ENCODE measurements at places on chromosomes 6 and 20.

- no peak for DNase-seq
Measured at GRCh38 chr20:32972181-32973076, 31.8 kb downstream of the SUN5 start.

GRCh38 chr6:52020945-52021570 is 66.4 kb downstream of the PKHD1 start:
- no peak for DNase-seq

DNA sequence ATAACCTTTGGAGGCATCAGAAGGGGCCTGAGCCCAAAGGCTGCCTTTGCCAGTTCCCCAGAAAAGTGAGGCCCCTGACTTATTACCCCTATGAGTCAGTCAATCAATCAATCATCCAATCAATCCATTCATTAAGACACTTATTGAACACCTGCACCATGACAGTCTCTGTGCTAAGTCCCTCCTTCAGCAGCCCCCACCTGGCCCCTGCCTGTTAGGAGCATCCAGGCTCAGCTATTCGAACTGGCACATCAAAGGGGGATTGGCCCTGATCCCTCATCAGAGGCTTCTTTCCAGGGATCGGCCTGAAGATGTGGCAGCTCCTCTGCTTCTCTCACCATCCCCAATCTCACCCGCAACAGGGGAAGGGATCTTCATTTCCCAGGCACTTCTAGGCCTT is 27.7 kb upstream of the VEGFA start:
- no peak for DNase-seq

GRCh38 chr6:153062516-153062915 is 60.0 kb upstream of the MTRF1L start:
- no peak for DNase-seq

DNA sequence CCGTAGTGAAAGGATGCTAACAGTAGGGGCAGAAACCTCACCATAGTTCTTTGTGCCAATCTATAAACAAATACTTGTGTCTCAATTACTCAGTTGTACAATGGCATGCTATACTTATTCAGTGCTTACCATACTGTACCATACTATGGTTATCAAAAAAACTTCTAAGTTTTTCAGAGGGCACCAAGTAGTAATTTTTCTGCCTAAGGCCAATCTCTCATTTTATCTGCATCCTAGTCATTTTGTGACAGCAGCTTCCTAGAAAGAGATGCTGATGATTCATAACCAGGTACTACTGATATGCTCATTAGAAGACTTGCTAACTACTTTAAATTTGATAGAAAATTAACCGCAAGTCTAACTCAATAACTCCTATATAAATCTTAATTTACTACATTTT is 42.9 kb downstream of the TMEM244 start:
- DNase-seq = no peak

DNA sequence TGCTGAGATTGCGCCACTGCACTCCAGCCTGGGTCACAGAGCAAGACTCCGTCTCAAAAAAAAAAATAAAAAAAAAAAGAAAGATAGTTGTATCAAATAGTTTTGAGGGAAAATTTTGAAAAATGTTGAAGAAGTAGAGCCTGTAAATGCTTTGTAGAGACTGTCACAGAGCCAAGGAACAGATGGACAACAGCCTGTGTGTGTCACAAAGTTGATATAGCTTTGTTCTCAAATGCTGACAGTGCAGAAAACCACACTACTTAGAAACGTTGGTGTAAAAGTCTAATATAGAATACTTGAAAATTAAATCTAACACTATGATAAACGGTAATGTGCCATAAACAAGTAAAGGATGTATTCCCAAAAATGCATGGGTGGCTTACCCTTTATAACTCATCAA is 25.4 kb downstream of the PTK7 start:
- DNase-seq = no peak

DNA sequence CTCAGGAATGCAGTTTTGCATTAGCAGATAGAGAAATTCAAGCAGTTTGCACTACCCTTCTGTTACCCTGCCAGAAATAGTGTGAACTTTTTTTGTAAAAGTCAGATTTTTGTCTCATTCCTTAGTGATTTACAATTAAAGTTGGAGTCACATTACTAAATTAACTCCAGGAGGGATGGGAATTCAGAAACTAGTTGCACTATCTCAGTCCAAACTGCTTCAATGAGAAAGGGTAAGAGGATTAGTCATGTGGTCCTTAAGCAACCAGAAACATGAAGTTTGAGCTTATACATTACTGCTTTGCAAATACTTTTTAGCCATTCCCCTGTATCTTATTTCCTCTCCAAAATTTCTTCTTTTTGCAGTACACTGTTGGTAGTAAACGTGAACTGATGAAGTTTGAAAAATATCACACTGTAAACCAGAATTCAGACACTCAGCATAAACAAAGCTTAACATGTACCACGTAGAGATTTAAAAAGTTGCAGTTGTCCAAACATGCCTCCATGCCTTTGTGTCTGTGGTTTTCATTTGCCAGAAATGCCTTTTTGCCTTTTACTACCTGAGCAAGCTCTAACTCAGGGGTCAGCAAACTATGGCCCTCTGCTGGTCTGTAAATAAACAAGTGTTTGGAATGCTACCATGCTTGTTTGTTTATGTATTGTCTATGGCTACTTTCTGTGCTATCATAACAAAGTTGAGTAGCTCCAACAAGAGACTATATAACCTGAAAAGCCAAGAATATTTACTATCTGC is 49.7 kb downstream of the TP53INP2 start:
- no peak for DNase-seq

GRCh38 chr6:154445417-154445816 is 65.1 kb downstream of the CNKSR3 start:
- DNase-seq = no peak

DNA sequence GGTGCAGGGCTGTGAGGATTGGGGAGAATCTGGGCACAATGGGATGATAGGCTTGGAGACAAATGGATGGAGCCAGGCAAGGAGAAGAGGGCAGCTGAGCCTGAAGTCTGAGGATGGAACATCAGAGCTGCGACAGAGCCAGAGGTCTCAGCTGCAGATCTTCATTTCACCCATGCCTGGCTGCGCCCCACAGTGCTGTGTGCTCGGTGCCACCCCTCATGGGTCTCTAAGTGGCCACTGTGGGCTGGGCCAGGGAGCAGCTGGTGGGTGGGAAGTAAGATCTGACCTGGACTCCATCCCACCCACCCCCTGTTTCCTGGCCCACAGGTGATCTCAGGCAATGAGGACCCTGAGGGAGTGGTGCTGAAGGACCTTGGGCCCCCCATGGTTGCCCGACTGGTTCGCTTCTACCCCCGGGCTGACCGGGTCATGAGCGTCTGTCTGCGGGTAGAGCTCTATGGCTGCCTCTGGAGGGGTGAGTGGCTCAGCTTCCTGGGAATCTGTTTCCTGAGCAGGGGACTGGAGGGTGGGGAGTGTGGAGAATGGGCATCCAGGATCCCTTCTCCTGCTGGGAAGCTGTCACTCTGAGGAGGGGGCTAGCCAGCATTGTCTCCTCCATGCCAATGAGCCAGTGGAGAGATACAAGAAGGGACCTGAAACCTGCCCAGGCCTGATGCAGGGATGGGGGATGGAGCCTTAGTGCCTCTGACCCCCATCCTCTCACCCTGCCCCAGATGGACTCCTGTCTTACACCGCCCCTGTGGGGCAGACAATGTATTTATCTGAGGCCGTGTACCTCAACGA is 6.5 kb downstream of the DDR1 start:
- no peak for DNase-seq

DNA sequence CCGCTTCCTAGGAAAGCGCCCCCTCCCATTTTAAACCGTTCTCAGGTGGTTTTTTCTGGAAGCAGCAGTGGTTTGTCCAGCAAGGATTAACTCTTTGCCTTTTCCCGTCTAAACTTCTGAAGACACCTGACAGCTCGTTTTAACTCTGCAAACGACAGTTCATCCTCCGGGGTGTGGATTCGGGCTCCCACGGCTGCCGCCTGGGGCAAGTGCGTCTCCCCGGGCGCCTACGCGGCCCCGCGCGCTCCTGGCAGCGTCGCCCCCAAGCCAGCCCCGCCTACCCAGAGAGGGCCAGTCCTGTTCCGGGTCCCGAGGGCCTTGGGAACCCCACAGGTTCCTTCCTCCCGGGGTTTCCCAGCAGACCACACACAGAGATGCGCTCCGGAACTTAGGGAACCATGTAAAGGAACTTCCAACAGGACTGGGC is 54.4 kb downstream of the PRR18 start:
- no peak for DNase-seq

- DNase-seq = peak; percentile 90
Measured at GRCh38 chr20:62791301-62792181, 4.7 kb upstream of the MRGBP start.

DNA sequence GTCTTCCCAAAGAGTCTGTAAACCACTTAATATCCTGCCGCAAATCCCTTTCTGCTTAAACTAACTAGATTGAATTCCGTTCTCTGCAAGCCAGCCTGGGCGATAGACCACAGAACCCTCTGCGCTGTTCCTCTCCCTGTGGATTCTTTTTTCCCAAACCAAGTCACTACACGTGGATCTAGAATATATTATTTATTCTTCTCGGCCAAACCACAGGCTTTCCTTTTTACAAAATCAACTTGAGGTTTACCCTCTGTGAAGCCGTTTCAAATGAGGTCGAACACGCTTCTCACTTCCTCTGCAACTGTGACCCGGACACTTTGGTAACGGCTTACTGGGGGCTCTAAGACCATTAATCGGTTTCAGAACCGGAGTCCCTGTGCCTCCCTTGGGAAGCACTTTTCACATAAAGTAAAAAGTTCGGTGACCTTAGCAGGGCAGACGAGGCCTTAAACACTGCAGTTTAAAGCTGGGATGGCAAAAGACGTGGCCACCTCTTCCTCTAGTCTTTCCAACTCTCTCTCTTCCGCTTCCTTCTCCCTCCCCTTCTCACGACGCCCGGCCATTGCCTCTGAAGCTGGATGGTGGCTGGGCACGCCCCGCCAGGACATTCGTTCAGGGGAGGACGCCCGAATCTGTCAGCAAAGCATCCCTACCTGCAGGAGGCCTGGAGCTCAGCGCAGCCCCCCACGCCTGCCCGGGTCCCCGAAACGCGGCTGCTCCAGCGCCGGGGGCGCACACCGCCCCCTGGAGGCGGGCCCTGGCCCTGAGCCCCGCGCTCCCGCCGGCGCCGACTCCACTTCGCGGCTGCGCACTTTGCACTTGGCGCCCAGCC is 55.0 kb upstream of the FOXC1 start:
- DNase-seq = peak; percentile 74

GRCh38 chr6:135181333-135182070 is 394 bp downstream of the MYB start:
- peak; percentile 24 for DNase-seq

DNA sequence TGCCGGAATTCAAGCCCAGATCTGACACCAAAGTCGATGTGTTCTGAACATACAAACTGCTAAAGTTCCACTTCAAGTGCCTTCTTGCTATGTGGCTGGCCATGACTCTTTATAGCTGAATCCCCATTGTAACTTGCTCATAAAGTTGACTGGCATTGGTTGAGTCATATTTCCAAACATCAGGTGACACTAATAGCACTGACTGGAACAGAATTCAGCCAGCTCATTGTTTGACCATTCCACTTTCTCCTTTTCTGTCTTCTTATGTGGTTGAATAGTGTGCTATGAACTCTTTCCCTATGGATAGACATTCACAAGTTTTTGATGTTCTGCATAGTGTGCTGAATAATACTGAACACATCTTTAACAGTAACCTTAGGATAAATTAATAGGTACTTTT is 266.2 kb upstream of the ZFP64 start:
- no peak for DNase-seq

DNA sequence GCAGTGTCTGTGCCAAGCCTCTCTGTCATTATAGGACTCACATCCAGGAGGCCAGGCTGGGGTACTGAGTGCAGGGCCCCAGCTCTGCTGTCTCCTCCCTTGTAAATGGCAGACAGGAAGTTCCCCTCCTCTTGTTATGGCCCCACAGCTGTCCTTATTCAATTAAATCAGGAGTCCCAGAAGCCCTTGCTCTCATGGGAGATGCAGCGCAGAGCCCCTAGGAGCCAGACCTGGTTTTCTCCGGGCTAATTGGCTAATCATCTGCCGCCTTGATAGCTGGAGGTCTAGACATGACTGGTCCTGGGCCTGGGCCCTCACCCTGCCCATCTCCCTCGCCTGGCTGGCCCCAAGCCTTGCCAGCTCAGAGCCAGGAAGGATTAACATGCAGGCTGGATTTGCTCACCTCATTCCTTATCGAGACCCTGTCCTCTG is 172.0 kb downstream of the VEGFA start:
- DNase-seq = no peak

GRCh38 chr6:27541212-27541932 is 68.5 kb upstream of the ZNF184 start:
- no peak for DNase-seq

- DNase-seq = peak; percentile 22
Measured at GRCh38 chr6:157019115-157019641, 242.0 kb downstream of the ARID1B start.

DNA sequence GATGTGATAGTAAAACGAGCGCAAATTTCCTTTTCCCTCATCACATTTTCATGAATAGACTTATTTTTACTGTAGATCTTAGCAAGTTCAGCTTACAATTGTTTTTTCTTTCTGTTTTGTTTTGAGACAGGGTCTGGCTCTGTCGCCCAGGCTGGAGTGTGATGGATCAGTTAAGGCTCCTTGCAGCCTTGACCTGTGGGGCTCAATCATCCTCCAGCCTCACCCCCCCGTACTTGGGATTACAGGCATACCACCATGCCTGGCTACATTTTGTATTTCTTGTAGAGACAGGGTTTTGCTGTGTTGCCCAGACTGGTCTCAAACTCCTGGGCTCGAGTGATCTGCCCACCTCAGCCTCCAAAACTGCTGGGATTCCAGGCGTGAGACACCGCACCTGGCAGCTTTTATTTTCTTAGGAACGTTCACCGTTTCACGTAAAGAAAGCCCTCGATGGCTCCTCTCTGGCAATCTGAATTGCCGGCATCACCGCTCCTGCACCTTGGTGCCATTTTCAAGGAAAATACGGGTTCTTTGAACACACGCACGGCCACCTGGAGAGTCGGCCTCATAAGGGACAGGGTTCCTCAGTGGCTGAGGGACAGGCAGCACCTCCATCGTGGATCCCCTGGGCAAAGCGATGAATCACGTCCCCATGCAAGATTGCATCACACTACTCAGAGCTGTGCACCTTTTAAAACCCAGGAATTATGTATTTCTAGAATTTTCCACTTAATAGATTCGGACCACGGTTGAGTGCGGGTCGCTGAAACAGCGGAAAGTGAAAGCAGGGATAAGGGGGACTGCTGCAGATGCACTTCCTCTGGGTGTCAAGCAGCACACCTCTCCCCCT is 78.7 kb downstream of the IRF4 start:
- DNase-seq = no peak

- no peak for DNase-seq
Measured at GRCh38 chr6:12077021-12077710, 65.1 kb downstream of the HIVEP1 start.

- no peak for DNase-seq
Measured at GRCh38 chr20:16537025-16537665, 36.1 kb downstream of the KIF16B start.

- DNase-seq = no peak
Measured at GRCh38 chr6:112822769-112823168, 475.6 kb downstream of the RFPL4B start.

DNA sequence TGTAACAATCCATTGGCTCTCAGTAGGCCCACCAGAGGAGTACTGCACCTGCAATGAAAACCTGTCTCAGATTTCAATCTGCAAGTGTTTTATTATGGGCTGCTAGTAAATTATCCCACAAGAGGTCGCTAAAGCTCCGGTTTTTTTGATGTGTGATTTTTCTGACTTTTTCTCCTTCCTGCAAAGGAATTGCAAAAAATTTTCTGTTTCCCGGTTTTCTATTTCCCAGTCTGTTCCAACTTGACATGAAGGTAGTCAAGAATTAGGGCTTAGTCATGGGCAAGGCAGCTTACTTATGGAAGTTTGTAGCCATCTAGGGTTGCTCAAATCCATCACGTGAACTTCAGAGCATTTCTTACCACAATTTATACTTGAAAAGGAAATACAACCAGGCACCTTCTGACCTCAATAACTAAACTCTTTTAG is 38.5 kb upstream of the AHI1 start:
- DNase-seq = peak; percentile 27

Measured in hepatic stellate cell (primary cell).